ENCODE measurements at places on chromosomes 6 and 20. TPM values are rescaled to one million over a fixed set of nuclear protein-coding genes. Genes with fewer than 3 reads are reported as not detected.

DNA sequence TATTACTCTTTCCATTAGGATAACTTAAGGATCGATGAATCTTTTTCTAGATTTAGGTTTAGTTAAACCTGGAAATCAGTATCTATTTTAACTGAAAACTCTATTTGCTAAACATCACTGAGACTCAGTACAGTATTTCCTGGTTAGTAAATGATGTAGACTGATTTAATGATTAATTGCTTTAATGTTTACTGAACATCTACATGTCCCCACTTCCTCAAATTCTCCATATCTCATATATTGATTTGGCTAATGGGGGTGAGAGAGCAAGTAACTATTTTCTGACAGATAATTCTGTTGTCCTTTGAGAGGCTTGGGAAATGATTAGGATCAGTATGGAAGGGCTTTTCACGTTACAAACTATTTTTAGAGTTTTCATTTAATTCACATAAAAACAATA lies 10.3 kb downstream of the MKKS start:
- H3K4me1 ChIP-seq = peaks cover under 1% of the 10 kb centered on the region
- peaks cover 8% of the 10 kb centered on the region for H3K36me3 ChIP-seq

Gene F13A1
- polyA plus RNA-seq = 30.5 TPM

GRCh38 chr6:7214468-7214867 lies 98.5 kb downstream of the SSR1 start:
- no peak overlapping the region for H3K27ac ChIP-seq
- H3K4me3 ChIP-seq = no peak overlapping the region
- no peaks in the 10 kb centered on the region for H3K4me1 ChIP-seq
- H3K27me3 ChIP-seq = no peaks in the 10 kb centered on the region

- H3K4me3 ChIP-seq = no peak overlapping the region
- DNase-seq = no peak
- H3K36me3 ChIP-seq = no peaks in the 10 kb centered on the region
- H3K4me1 ChIP-seq = peaks cover 5% of the 10 kb centered on the region
- peaks cover 3% of the 10 kb centered on the region for H3K27me3 ChIP-seq
- H3K27ac ChIP-seq = no peak overlapping the region
These were observed 27.0 kb downstream of the ZNF311 start for GRCh38 chr6:28978133-28978491.

Gene EFCAB8
- not detected for polyA plus RNA-seq

Gene ANKRD60
- polyA plus RNA-seq = not detected

Gene COL12A1
- polyA plus RNA-seq = 13.2 TPM

DNA sequence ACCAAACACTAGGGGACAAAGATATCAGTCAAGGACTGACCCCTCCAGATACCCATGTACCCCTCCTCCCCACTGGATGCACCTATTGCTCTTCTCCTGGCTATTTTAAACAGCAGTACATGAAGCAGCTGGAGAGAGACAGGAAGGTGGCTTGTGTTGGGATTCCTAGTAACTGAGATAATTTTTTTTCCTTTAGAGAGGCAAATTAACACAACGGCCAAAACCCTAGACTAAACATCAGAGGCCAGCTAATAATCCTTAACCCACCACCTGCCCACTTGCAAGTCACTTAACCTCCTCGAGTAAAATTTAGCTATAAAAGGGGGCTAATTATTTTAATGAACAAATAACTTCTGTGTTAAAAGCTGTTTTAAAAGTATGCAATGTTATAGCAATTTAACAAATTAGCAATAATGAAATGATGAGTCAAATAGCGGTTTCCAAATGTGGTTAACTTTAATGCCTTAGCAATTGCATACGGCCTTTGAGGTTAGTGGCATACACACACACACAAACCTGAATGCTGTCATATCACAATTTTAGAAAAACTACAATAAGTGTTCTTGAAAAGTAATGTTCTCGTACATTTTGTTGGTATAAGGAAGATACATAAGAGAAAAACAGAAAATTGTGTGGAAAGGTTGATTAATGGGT lies 151.7 kb downstream of the FRK start:
- no peaks in the 10 kb centered on the region for H3K36me3 ChIP-seq
- H3K27ac ChIP-seq = no peak overlapping the region
- DNase-seq = no peak
- H3K4me1 ChIP-seq = no peaks in the 10 kb centered on the region

DNA sequence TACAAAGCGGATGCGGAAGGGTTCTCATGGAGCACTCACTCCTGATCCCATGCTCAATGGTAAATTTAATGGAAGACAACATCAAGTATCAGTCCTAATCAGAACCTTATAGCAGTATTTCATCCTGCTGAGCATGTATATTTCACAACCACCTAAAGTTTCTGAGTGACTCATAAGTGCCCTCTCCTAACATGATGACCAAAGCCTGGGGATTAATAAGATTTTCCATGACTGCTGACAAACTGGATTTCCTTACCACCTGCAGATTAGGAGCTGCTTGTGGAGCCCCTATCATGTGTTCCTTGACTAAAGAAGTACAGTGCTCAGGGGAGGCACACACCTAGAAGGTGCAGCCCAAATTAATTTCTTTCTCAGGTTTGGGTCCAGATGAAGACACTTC lies 112.8 kb downstream of the INSM1 start:
- no peak for DNase-seq
- H3K4me3 ChIP-seq = no peak overlapping the region
- H3K36me3 ChIP-seq = no peaks in the 10 kb centered on the region
- H3K4me1 ChIP-seq = no peaks in the 10 kb centered on the region
- H3K27me3 ChIP-seq = no peaks in the 10 kb centered on the region
- H3K27ac ChIP-seq = no peak overlapping the region

DNA sequence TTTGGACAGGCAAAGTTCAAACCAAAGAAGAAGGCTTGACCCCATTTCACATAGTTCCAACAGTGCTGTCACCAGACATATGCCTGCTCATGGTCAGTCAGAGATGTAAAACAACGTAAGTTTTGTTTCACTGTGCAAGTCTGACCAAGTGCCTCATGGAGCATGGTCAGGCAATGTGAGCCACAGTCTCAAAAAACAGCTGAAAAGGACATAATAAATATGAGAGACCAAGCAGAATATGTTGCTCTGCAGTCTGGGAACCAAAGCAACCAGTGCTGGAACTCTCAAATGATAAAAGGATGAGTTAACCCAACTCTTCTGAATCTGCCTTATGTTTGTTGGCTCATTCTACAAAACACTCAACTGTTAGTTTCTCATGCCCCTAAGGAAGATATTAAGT lies 39.9 kb upstream of the DST start:
- no peaks in the 10 kb centered on the region for H3K27me3 ChIP-seq
- peaks cover 27% of the 10 kb centered on the region for H3K4me1 ChIP-seq
- no peaks in the 10 kb centered on the region for H3K36me3 ChIP-seq
- DNase-seq = no peak
- H3K4me3 ChIP-seq = no peak overlapping the region

GRCh38 chr20:51641866-51642265 lies 99.3 kb upstream of the NFATC2 start:
- H3K27me3 ChIP-seq = no peaks in the 10 kb centered on the region
- no peaks in the 10 kb centered on the region for H3K36me3 ChIP-seq
- no peak overlapping the region for H3K4me3 ChIP-seq
- H3K27ac ChIP-seq = no peak overlapping the region

- H3K4me1 ChIP-seq = peaks cover 2% of the 10 kb centered on the region
- H3K36me3 ChIP-seq = no peaks in the 10 kb centered on the region
- H3K27ac ChIP-seq = no peak overlapping the region
- DNase-seq = no peak
- H3K4me3 ChIP-seq = peak overlapping the region; percentile 82
- no peaks in the 10 kb centered on the region for H3K27me3 ChIP-seq
These were observed 1.5 kb downstream of the TNFRSF21 start for GRCh38 chr6:47308198-47308517.

Gene GPR6
- 0.04 TPM for polyA plus RNA-seq

Gene HLA-DPB1
- polyA plus RNA-seq = 14.3 TPM

GRCh38 chr6:158808442-158808833 lies 10.7 kb downstream of the EZR start:
- peaks cover 18% of the 10 kb centered on the region for H3K4me1 ChIP-seq

DNA sequence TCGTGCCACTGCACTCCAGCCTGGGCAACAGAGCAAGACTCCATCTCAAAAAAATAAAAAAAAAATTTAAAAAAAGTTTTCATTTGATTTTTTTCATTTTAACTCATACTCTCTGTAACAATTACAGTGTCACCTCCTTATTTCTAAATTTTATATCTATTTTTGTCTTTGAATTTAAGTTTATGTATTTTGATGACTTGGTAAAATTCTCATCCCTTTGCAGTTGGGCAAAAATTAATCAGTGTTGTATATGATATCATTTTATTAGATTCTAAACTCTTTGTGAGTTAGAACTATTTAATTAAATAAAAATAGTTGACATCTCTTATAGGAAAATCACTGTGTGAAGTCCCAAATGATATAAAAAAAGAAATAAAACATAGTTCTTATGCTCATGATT lies 270.7 kb downstream of the PLCB1 start:
- no peak for DNase-seq
- no peak overlapping the region for H3K27ac ChIP-seq
- H3K4me3 ChIP-seq = no peak overlapping the region
- H3K27me3 ChIP-seq = no peaks in the 10 kb centered on the region

Gene HMGN4
- polyA plus RNA-seq = 56.2 TPM

GRCh38 chr6:127085181-127085580 lies 33.3 kb upstream of the RSPO3 start:
- no peaks in the 10 kb centered on the region for H3K36me3 ChIP-seq
- no peak for DNase-seq
- no peak overlapping the region for H3K4me3 ChIP-seq
- no peaks in the 10 kb centered on the region for H3K27me3 ChIP-seq
- H3K4me1 ChIP-seq = no peaks in the 10 kb centered on the region
- H3K27ac ChIP-seq = no peak overlapping the region

Gene ME1
- polyA plus RNA-seq = 16.1 TPM

GRCh38 chr20:33709398-33709797 lies 10.7 kb downstream of the PXMP4 start:
- peaks cover 13% of the 10 kb centered on the region for H3K36me3 ChIP-seq
- no peak for DNase-seq
- H3K27me3 ChIP-seq = no peaks in the 10 kb centered on the region
- H3K27ac ChIP-seq = no peak overlapping the region
- no peak overlapping the region for H3K4me3 ChIP-seq

DNA sequence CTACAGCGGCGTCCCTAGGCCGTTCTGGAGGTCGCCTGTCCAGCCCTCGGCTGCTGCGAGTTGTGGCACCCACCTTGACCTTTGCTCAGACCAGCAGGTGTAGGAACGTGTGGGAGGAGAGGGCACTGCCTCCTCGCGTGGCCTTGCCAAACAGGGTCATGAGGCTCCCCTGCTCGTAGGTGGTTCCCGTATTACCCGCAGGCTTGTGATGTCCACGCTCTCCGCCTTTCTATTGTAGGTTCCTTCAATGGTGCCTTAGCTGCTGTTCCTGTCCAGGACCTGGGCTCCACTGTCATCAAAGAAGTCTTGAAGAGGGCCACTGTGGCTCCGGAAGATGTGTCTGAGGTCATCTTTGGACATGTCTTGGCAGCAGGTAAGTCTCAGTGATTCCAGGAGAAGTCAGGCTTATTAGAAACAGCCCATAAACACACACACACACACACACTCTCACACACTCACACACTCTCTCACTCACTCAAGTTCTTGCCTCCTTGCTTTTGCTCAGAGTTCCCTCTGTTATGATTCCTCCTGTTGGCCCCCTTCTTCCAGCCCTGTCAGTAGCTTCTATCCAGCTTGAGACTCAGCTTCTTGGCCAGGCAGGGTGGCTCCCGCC lies 942 bp downstream of the ACAT2 start:
- peaks cover 5% of the 10 kb centered on the region for H3K4me1 ChIP-seq
- DNase-seq = no peak
- peaks cover 9% of the 10 kb centered on the region for H3K36me3 ChIP-seq
- no peaks in the 10 kb centered on the region for H3K27me3 ChIP-seq
- H3K4me3 ChIP-seq = peak overlapping the region; percentile 85
- peak overlapping the region; percentile 99 for H3K27ac ChIP-seq

Gene AURKA
- polyA plus RNA-seq = 14.4 TPM

Gene IFT52
- polyA plus RNA-seq = 13.0 TPM

Gene NPBWR2
- not detected for polyA plus RNA-seq

- no peak overlapping the region for H3K4me3 ChIP-seq
- H3K27me3 ChIP-seq = no peaks in the 10 kb centered on the region
- no peak overlapping the region for H3K27ac ChIP-seq
- H3K36me3 ChIP-seq = no peaks in the 10 kb centered on the region
- DNase-seq = peak; percentile 11
These were observed 286.9 kb upstream of the BMP2 start for GRCh38 chr20:6480328-6481200.

Gene ADGRG6
- 5.4 TPM for polyA plus RNA-seq

DNA sequence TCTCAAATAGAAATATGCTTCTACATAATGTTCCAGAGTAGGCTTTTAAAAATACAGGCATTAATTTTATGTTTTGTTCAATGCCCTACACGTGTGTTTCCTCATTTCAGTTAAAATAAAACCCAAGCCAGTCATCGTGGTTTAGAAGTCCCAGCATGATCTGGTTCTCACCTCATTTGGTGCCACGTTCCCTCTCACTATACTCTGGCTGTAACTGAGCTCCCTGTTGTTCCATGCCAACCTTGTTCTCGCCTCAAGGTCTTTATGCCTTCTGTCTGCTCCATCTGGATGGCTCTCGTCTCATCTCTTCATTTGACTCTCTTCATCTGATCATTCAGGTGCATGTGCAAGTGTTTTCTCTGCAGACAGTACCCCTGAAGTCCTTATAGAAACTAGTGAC lies 32.6 kb downstream of the HDGFL1 start:
- H3K4me1 ChIP-seq = no peaks in the 10 kb centered on the region
- no peak for DNase-seq
- H3K27me3 ChIP-seq = no peaks in the 10 kb centered on the region

DNA sequence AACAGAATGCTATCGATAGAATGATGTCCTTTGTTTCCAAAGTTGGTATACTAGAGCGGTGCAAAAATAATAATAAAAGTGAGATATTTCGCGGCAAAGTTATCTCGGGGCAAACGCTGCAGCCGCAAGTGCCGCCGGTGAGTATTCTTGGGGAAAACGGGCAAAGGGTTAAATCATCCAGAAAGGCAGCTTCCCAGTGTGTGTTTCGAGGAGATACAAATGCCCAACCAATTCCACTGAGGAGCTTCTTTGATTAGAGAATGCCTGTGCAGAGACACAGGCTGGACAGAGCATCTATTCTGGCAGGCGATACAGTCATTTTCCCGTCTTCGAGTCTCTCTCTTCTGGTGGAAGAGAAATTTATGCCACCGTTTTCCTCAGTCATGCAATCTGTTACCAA lies 58.0 kb upstream of the MPC1 start:
- no peak overlapping the region for H3K4me3 ChIP-seq
- H3K27ac ChIP-seq = no peak overlapping the region
- H3K27me3 ChIP-seq = no peaks in the 10 kb centered on the region
- no peaks in the 10 kb centered on the region for H3K4me1 ChIP-seq
- no peak for DNase-seq

Data from small intestine (tissue), 16 donors.